ENCODE measurements at places on chromosomes 12 and 14. TPM values are rescaled to one million over a fixed set of nuclear protein-coding genes. Genes with fewer than 3 reads are reported as not detected.

The TPH2 gene
- not detected for total RNA-seq

The CEP128 gene
- total RNA-seq: 4.8 TPM

The LUM gene
- 1,118 TPM for total RNA-seq

The CDKN3 gene
- total RNA-seq: 68.6 TPM

The EFS gene
- 6.3 TPM for total RNA-seq

The FITM1 gene
- total RNA-seq: 0.13 TPM

The ATN1 gene
- total RNA-seq: 6.7 TPM

The KCNC2 gene
- not detected for total RNA-seq

The SCN8A gene
- total RNA-seq: 0.26 TPM

The SLC2A14 gene
- total RNA-seq: 0.31 TPM

The RHOJ gene
- 19.0 TPM for total RNA-seq

All from aortic smooth muscle cell (primary cell).